Natural killer cell treated with Interleukin-12 subunit alpha and Interleukin-12 subunit beta and Interleukin-15 and Interleukin-18, amount 100 ng/mL, for 72 hours (primary cell): ENCODE measurements at places on chromosomes 6 and 20.
A peak's percentile ranks its signal among the peaks of the same experiment; 100 is the strongest.

GRCh38 chr6:168035661-168036545, 38.4 kb downstream of the KIF25 start:
- peaks cover 4% of the 10 kb centered on the region for H3K36me3 ChIP-seq
- DNase-seq: peak; percentile 22
- H3K4me1 ChIP-seq: no peaks in the 10 kb centered on the region
- H3K27ac ChIP-seq: no peak overlapping the region
- H3K4me3 ChIP-seq: peak overlapping the region; percentile 4
- peaks cover 11% of the 10 kb centered on the region for H3K27me3 ChIP-seq

GRCh38 chr20:62205618-62206387, 14.3 kb downstream of the HRH3 start:
- H3K36me3 ChIP-seq: no peaks in the 10 kb centered on the region
- H3K27me3 ChIP-seq: no peaks in the 10 kb centered on the region
- no peak overlapping the region for H3K27ac ChIP-seq
- peak; percentile 53 for DNase-seq
- no peaks in the 10 kb centered on the region for H3K4me1 ChIP-seq

DNA sequence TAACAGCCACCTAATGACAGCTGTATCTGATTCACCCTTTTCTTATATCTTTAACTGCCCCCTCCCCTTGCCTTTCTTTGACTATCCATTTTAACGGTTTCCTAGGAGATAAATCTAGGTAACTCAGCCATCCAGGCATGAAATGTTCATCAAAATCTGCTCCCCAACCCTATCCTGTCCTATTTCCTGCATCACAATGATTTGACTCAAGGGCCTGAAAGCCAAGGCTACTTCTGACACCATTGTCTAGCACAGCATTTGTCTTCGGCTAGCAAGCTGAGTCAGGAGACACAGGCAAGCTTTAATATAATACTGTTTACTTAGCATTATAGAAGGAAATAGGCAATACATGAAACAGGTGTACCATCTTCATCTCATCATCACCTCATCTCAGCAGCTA, 31.6 kb upstream of the MANEA start:
- DNase-seq: no peak
- H3K27ac ChIP-seq: no peak overlapping the region
- H3K36me3 ChIP-seq: no peaks in the 10 kb centered on the region

- H3K27ac ChIP-seq: no peak overlapping the region
- DNase-seq: no peak
- H3K4me1 ChIP-seq: no peaks in the 10 kb centered on the region
- no peaks in the 10 kb centered on the region for H3K27me3 ChIP-seq
Observed at GRCh38 chr6:130697271-130697994, 129.8 kb upstream of the SMLR1 start.

DNA sequence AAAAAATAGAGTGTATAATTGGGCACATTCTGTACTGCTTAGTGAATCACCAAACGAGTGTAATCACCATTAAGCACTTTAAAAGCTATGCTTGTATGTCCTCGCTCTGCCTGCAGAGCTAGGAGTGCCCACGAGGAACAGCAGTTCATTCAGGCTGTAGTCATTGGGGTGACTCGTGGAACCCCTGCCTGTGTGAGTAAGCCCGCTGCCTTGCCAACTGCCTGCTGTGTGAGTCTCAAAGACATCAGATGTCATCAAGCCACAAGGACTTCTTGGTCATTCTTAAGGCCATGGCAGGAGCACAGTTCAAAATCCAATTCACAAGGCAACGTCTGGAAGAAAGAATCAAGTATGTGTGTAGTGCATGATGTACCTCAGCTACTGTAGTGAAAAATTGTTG, 60.4 kb downstream of the FOXO3 start:
- no peak overlapping the region for H3K4me3 ChIP-seq
- H3K36me3 ChIP-seq: no peaks in the 10 kb centered on the region
- H3K27ac ChIP-seq: peak overlapping the region; percentile 69
- no peak for DNase-seq
- no peaks in the 10 kb centered on the region for H3K27me3 ChIP-seq
